ENCODE measurements at places on chromosomes 3 and 15. TPM values are rescaled to one million over a fixed set of nuclear protein-coding genes. Genes with fewer than 3 reads are reported as not detected.

Gene FMN1
- 0.13 TPM for total RNA-seq

Gene NEK10
- 26.4 TPM for total RNA-seq

Gene GRAMD2A
- 0.06 TPM for total RNA-seq

Gene DHX30
- total RNA-seq = 64.3 TPM

Measured in aortic smooth muscle cell (primary cell).